ENCODE measurements at places on chromosomes 1 and 21. TPM values are rescaled to one million over a fixed set of nuclear protein-coding genes. Genes with fewer than 3 reads are reported as not detected.
A peak's percentile ranks its signal among the peaks of the same experiment; 100 is the strongest.

GRCh38 chr1:75426688-75427087 is 184.2 kb downstream of the SLC44A5 start:
- DNase-seq, result no peak

- DNase-seq, result no peak
Observed at GRCh38 chr1:159168043-159168442, 3.4 kb upstream of the CADM3 start.

DNA sequence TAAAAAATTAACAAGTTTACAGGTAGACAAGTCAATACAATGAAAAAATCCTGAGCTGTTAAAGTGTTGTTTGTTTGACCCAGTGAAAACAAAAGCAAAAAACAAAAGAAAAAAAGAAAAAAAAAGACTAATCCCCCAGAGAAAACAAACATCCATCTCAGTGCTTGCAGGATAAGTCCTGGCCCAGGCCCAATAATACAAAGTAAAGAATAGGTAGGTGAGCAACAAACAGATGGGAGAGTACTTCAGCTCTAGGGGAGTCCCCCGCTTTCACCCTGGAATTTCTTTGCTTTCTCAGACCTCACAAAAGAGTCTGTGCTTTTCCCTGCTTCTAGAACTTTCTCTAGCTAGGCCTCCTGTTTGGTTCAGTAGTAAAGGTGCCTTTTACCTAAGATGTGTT is 70.3 kb downstream of the ABCA4 start:
- no peak for DNase-seq

- DNase-seq, result no peak
Observed at GRCh38 chr1:197441999-197442414, 174.0 kb downstream of the CRB1 start.

DNA sequence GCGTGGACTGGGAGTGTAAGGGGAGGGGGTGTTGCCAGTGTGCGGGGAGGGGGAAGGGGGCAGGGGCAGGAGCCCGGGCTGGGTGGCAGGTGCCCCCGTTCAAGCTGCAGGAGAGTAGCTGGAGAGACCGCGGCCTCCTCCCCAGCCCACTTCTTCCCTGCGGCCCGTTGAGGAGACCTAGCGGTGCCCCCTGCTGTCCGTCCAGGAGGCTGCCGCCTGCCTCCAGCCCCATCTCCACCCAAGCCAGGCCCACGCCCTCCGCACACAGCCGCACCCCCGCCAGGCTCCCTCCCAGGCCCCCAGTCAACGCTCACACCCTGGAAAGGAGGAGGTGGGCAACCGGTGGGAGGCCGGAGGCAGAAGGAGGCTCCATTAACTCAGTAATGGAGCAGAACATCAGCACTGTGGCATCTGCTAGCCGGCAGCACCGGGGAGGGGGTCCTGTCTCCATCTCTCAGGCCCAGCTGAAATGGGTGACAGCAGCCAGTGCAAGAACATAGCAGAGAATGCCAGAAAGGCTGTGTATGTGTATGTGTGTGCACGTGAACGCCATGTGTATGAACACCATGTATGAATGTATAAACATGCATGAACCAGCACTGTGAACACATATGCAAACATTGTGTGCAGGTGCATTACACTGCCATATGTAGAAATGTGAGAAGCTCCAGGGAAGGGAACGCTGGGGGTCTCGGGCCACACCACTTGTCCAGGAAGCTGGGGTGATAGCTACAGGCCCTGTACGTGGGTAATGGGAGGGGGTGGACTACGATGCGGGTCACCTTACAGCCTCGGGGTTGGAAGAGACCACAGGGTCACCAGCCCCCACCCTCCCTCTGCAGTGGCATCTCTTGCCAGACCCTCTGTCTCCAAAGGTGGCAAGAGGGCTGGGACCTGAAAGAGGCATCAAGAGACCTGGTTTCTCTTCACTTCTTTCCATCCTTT is 84.6 kb downstream of the SYT2 start:
- peak; percentile 82 for DNase-seq

The ETNK2 gene
- 10.5 TPM for total RNA-seq

The CORT gene
- total RNA-seq, result 0.51 TPM

The SLAMF8 gene
- total RNA-seq, result 0.63 TPM

Measured in Daoy (cell line).